Activated CD4-positive, alpha-beta T cell treated with anti-CD3 and anti-CD28 coated beads for 36 hours (primary cell): ENCODE measurements at places on chromosomes 2 and 18. TPM values are rescaled to one million over a fixed set of nuclear protein-coding genes. Genes with fewer than 3 reads are reported as not detected.

Gene ERMN
- total RNA-seq, result 1.0 TPM

GRCh38 chr2:217852555-217853211 lies 150.1 kb downstream of the TNS1 start:
- no peak overlapping the region for H3K27ac ChIP-seq
- no peak for DNase-seq
- H3K4me3 ChIP-seq, result no peak overlapping the region
- no peaks in the 10 kb centered on the region for H3K36me3 ChIP-seq
- H3K27me3 ChIP-seq, result peaks cover 2% of the 10 kb centered on the region
- no peaks in the 10 kb centered on the region for H3K4me1 ChIP-seq

Gene CGREF1
- total RNA-seq, result 6.4 TPM

- no peak overlapping the region for H3K27ac ChIP-seq
- peaks cover 2% of the 10 kb centered on the region for H3K36me3 ChIP-seq
- DNase-seq, result no peak
- H3K27me3 ChIP-seq, result no peaks in the 10 kb centered on the region
- peaks cover 23% of the 10 kb centered on the region for H3K4me1 ChIP-seq
These were observed 95.1 kb downstream of the EHBP1 start for GRCh38 chr2:62800618-62801017.

GRCh38 chr2:237459741-237460174 lies 27.3 kb upstream of the MLPH start:
- H3K27ac ChIP-seq, result no peak overlapping the region
- peaks cover 28% of the 10 kb centered on the region for H3K4me1 ChIP-seq
- DNase-seq, result no peak
- no peaks in the 10 kb centered on the region for H3K27me3 ChIP-seq
- H3K36me3 ChIP-seq, result no peaks in the 10 kb centered on the region

Gene ITPRIPL1
- 24.8 TPM for total RNA-seq

Gene MERTK
- total RNA-seq, result 0.94 TPM

Gene HNRNPA3
- total RNA-seq, result 200 TPM

Gene CRACDL
- total RNA-seq, result not detected

Gene NCKAP5
- not detected for total RNA-seq

GRCh38 chr2:217904614-217904965 lies 98.2 kb downstream of the TNS1 start:
- peaks cover 6% of the 10 kb centered on the region for H3K4me1 ChIP-seq
- H3K36me3 ChIP-seq, result no peaks in the 10 kb centered on the region
- peaks cover 22% of the 10 kb centered on the region for H3K27me3 ChIP-seq

Gene GPR35
- total RNA-seq, result 3.6 TPM

GRCh38 chr2:60317844-60318243 lies 235.6 kb downstream of the BCL11A start:
- no peak overlapping the region for H3K4me3 ChIP-seq
- no peak for DNase-seq
- no peaks in the 10 kb centered on the region for H3K27me3 ChIP-seq
- H3K27ac ChIP-seq, result no peak overlapping the region

DNA sequence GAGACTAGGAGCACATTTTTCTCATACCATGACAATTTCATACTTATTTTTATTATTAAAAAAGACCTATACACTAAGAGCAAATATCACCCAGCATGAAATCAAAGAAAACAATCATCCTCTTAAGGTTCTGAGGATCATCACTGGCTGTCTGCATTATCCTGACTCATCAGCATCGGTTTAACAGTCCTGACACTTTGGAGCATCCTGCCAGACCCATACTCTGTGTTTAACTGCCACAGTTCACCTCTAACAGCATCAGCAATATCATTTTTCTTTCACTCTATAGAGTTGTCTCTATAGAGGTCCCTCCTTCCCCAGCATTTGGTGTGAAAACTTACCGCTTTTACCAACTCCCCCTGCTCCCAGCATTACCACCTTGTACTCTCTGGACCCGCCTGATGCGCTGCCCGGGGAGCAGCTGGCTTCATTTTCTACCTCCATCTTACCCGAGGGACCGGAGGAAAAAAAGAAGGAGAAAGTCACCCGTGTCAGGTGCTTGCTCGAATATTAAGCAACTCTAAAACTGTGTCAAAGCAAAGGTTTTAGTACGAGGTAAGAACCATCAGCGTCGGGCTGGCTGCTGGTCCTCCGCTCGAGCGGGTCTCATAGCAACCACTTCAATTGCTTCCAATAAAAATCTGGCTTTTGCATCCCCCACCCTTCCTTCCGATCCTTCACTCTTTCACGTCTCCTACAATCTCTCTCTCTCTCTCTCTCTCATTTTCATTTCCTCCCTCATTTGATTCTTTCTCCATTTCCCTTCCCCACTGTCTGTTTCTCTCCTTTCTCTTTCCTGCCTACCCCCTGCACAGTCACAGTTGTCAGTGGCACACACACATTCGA lies at the start of gene RIT2:
RIT2 (minus strand) TSS at position 610 of the 846 bp plus-strand sequence.
- no peaks in the 10 kb centered on the region for H3K4me1 ChIP-seq
- no peaks in the 10 kb centered on the region for H3K36me3 ChIP-seq
- H3K4me3 ChIP-seq, result no peak within 1 kb of the TSS
- no peaks in the 10 kb centered on the region for H3K27me3 ChIP-seq
- no peak for DNase-seq

DNA sequence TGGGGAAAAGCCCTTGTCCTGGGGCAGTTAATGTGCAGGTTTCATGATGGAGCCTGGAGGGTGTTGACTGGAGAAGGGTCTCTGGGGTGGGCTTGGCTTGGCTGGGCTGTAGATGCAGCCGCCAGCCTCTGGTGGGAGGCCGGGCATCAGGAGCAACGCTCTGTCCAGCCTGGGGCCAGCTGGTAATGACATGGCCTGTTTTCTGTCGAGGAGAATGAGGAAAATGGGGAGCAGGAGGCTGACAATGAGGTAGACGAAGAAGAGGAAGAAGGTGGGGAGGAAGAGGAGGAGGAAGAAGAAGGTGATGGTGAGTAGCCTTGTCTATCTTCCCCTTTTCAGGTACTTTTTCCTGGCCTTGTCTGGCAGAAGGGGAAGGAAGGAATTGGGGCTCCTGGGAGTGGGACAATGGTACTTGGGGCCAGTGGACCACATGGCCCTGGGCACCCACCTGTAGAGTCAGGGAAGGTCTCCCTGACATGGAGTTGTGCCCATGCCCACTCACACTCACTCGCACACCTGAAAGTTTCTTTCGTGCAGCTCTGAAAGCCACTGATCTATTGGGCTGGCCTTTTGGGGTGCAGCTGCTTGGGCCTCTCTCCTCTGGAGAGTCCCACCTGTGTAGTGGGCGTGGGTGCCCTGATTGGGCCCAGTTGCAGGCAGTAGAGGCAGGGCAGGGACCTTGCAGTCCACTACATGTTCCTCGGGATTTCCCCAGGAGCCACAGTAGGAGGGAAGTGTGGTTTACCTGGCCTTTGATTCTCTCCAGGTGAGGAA lies 3.5 kb downstream of the PTMA start:
- peaks cover 40% of the 10 kb centered on the region for H3K36me3 ChIP-seq
- H3K4me1 ChIP-seq, result peaks cover 30% of the 10 kb centered on the region
- peak overlapping the region; percentile 96 for H3K27ac ChIP-seq

GRCh38 chr2:45006041-45006941 lies 3.0 kb downstream of the SIX2 start:
- no peaks in the 10 kb centered on the region for H3K36me3 ChIP-seq
- no peak overlapping the region for H3K4me3 ChIP-seq

Gene TUBA4B
- total RNA-seq, result not detected

DNA sequence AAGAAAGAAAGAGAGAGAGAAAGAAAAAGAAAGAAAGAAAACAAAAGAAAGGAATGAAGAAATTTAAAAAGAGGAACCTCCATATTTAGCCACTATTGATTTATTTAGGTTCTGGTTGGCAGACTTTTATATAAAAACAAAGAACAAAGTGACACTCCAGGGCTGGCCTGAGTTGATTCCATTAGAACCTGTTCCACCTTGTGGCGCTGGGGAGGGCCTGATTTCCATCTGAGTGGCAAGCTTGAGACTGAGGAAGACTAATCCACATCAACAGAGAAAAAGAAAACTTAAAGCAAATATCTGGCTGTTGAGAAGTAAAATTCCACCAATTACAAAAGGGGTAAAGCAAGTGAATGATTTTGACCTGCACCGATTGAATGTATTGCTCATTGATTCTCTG lies 345.3 kb downstream of the EN1 start:
- H3K27ac ChIP-seq, result no peak overlapping the region
- peaks cover 17% of the 10 kb centered on the region for H3K27me3 ChIP-seq
- no peaks in the 10 kb centered on the region for H3K4me1 ChIP-seq

- no peaks in the 10 kb centered on the region for H3K27me3 ChIP-seq
- no peaks in the 10 kb centered on the region for H3K36me3 ChIP-seq
- no peak overlapping the region for H3K4me3 ChIP-seq
- peaks cover 3% of the 10 kb centered on the region for H3K4me1 ChIP-seq
These were observed 149.4 kb upstream of the SLC1A4 start for GRCh38 chr2:64839844-64840243.

DNA sequence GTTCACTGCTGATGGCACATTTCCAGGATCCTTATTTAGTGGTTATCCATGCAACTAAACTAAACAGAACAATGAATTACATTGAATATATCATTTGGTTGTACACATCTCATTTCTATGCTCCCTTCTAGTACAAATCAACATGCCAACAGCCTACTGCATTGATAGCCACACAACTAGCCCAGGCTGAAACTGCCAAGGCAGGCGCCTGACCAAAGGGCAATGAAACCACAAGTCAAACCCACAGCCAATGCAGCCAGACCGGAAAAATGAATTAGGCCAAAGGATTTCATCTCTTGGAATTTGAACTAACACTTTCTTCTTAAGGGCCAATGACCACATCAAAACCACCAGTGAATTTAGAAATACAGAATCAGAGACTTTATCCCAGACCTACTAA lies 196.4 kb downstream of the NOL4 start:
- no peak overlapping the region for H3K4me3 ChIP-seq
- no peaks in the 10 kb centered on the region for H3K4me1 ChIP-seq
- no peak for DNase-seq
- H3K36me3 ChIP-seq, result no peaks in the 10 kb centered on the region
- no peak overlapping the region for H3K27ac ChIP-seq

GRCh38 chr2:219218217-219218731 lies 484 bp downstream of the ABCB6 start:
- H3K27ac ChIP-seq, result peak overlapping the region; percentile 74
- no peaks in the 10 kb centered on the region for H3K27me3 ChIP-seq
- peaks cover 40% of the 10 kb centered on the region for H3K36me3 ChIP-seq
- peaks cover 24% of the 10 kb centered on the region for H3K4me1 ChIP-seq
- H3K4me3 ChIP-seq, result peak overlapping the region; percentile 83
- peak; percentile 64 for DNase-seq

GRCh38 chr18:49863769-49864621 lies 50.7 kb upstream of the ACAA2 start:
- H3K27ac ChIP-seq, result no peak overlapping the region
- no peaks in the 10 kb centered on the region for H3K36me3 ChIP-seq
- no peaks in the 10 kb centered on the region for H3K4me1 ChIP-seq

Gene CCDC74B
- 2.5 TPM for total RNA-seq

Gene HOXD4
- total RNA-seq, result not detected

- H3K4me3 ChIP-seq, result peak overlapping the region; percentile 93
- H3K27ac ChIP-seq, result peak overlapping the region; percentile 97
- H3K4me1 ChIP-seq, result peaks cover 36% of the 10 kb centered on the region
- peaks cover 38% of the 10 kb centered on the region for H3K36me3 ChIP-seq
These were observed 1.1 kb upstream of the DARS1 start for GRCh38 chr2:135986507-135986906.

Gene MROH2A
- not detected for total RNA-seq

- DNase-seq, result no peak
- H3K4me1 ChIP-seq, result peaks cover 38% of the 10 kb centered on the region
- H3K27ac ChIP-seq, result no peak overlapping the region
These were observed 9.9 kb downstream of the PTPN4 start for GRCh38 chr2:119769645-119770044.

- no peak within 1 kb of the TSS for H3K4me3 ChIP-seq
- no peak within 1 kb of the TSS for H3K27ac ChIP-seq
- peaks cover 17% of the 10 kb centered on the region for H3K27me3 ChIP-seq
- DNase-seq, result peak; percentile 20
- no peaks in the 10 kb centered on the region for H3K36me3 ChIP-seq
These were observed at the start of gene SERPINB2 for GRCh38 chr18:63887424-63887823. SERPINB2 (plus strand) TSS chr18:63887705; CDS start chr18:63891445, 3,740 bp downstream.

- peaks cover 27% of the 10 kb centered on the region for H3K4me1 ChIP-seq
- H3K27me3 ChIP-seq, result no peaks in the 10 kb centered on the region
- DNase-seq, result no peak
- H3K36me3 ChIP-seq, result peaks cover 20% of the 10 kb centered on the region
These were observed 25.9 kb downstream of the PECR start for GRCh38 chr2:216055680-216056079.

GRCh38 chr2:197713271-197713670 lies 8.1 kb downstream of the MARS2 start:
- no peak overlapping the region for H3K27ac ChIP-seq
- no peaks in the 10 kb centered on the region for H3K27me3 ChIP-seq
- H3K4me1 ChIP-seq, result peaks cover 37% of the 10 kb centered on the region
- no peak for DNase-seq
- no peak overlapping the region for H3K4me3 ChIP-seq
- peaks cover 38% of the 10 kb centered on the region for H3K36me3 ChIP-seq

- H3K4me3 ChIP-seq, result peak overlapping the region; percentile 29
- H3K27me3 ChIP-seq, result peaks cover 2% of the 10 kb centered on the region
- peak overlapping the region; percentile 49 for H3K27ac ChIP-seq
- H3K36me3 ChIP-seq, result no peaks in the 10 kb centered on the region
These were observed 69.8 kb upstream of the TANK start for GRCh38 chr2:161090411-161090810.

GRCh38 chr2:232304236-232304635 lies 74.3 kb upstream of the ALPP start:
- H3K36me3 ChIP-seq, result peaks cover 27% of the 10 kb centered on the region
- DNase-seq, result no peak
- H3K4me3 ChIP-seq, result no peak overlapping the region
- no peaks in the 10 kb centered on the region for H3K27me3 ChIP-seq

- H3K4me1 ChIP-seq, result no peaks in the 10 kb centered on the region
- H3K27me3 ChIP-seq, result peaks cover 7% of the 10 kb centered on the region
- no peak for DNase-seq
- H3K4me3 ChIP-seq, result no peak overlapping the region
These were observed 122.2 kb downstream of the ACKR3 start for GRCh38 chr2:236691799-236692167.

Gene REEP1
- total RNA-seq, result 0.19 TPM
